ENCODE measurements at places on chromosomes 5 and 9.

- no peak for DNase-seq
These were observed 46.6 kb upstream of the JAK2 start for GRCh38 chr9:4938496-4938895.

DNA sequence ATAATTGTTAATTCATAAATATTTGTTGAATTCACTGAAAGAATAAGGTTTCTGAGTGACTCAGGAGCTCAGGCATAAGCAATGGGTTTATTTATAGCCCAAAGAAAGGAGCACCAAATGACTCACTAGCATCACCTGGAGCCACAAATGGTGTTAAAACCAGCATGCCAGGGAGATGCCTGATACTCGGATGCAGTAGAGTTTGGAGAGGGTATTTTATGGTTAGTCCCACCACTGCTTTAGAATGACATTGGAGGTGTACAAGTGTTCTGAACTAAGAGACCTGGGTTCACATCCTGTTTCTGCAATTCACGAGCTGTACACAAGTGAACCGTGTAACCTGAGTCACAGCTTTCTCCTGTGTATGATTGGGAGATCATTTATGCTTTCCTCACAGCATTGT is 25.2 kb downstream of the CCL28 start:
- no peak for DNase-seq

- no peak for DNase-seq
These were observed 414.1 kb downstream of the FAM170A start for GRCh38 chr5:120043431-120043830.

- no peak for DNase-seq
These were observed 31.3 kb downstream of the IPPK start for GRCh38 chr9:92638621-92639101.

GRCh38 chr5:14003513-14003912 is 59.0 kb upstream of the DNAH5 start:
- DNase-seq = no peak

DNA sequence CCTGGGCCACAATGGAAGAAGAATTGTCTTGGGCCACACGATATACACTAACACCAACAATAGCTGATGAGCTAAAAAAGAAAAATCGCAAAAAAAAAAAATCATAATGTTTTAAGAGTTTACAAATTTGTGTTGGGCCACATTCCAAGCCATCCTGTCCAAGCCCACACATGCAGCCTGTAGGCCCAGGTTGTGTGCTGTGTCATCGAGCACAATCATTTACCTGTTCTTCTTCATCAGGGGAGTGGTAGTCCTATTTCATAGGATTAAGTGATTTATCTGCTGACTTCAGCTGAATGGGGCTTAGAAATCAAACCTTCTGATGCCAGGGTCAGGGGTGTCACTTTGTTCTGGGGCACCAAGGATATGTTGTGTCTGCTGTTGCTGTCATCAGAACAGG is 44.6 kb upstream of the ELL2 start:
- no peak for DNase-seq
